NCI-H2171 (cell line): ENCODE measurements at places on chromosomes 2 and 18.

DNA sequence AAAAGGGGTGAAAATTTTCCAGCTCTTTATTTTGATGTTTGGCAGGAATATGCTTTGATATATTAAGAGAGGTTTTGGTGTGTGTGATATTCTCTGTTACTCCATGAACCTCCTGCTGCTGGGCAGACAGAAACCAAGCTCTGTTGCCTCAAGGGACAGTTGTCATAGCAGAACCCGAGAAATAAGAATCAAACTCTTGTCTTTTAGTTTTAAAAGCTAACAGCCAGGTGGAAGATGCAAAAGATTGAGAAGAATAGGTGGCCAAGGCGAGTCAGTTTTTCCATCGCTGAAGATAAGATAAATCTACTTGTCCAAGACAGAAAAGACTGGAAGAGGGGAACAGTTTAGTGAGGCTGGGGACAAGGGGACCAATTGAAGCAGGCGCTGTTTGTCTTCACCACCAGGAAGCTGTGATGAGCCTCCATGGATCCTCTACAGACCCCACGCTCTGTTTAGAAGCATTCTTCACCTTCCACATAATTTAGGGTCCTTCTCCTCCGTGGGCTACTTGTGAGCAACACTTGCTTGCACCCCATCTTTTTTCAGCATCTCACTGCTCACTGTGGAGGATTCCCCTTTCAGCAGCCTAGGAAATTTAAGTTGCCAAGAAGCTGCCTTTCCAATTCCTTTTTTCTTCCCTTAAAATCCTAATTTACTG, 23.9 kb downstream of the PMAIP1 start:
- DNase-seq, result no peak

DNA sequence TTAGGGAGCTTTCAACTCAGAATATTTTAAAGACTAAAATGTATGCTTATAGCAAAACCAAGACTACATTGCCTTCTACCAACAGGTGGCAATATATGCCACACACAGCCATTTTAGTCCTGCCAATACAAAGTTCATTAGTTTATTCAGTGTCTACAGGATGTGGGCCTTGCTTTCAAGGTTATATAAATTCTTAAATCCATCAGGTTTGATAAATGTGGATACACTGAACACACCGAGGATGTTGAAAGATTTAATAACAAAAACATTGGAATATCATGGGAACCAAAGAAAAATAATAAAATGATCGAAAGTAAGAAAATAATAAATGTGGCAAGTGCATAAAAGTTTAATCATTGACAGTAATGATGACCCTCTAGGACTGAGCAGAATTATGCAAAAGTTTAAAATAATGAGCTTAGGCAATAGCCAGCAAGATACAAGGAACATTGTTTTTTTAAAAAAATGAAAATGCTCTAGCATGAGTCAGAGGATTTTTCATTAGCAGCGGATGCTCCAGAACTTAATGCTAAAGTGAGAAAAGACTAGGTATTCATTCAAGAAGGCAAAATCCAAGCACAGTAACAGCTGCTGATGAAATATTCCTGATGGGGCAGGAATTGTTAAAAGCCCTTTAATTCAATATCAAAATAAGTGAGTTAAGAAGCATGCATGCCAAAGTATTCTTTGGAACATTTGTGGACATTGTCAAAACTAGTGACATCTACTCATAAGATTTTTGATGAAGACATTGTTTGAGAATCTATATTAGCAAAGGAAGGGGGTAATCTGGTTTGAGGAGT, 14.2 kb downstream of the SCN9A start:
- no peak for DNase-seq

- no peak for DNase-seq
Observed at GRCh38 chr2:111903930-111904439, 5.6 kb downstream of the MERTK start.

- no peak for DNase-seq
Observed at GRCh38 chr2:54956111-54956627, 94.1 kb downstream of the RTN4 start.

DNA sequence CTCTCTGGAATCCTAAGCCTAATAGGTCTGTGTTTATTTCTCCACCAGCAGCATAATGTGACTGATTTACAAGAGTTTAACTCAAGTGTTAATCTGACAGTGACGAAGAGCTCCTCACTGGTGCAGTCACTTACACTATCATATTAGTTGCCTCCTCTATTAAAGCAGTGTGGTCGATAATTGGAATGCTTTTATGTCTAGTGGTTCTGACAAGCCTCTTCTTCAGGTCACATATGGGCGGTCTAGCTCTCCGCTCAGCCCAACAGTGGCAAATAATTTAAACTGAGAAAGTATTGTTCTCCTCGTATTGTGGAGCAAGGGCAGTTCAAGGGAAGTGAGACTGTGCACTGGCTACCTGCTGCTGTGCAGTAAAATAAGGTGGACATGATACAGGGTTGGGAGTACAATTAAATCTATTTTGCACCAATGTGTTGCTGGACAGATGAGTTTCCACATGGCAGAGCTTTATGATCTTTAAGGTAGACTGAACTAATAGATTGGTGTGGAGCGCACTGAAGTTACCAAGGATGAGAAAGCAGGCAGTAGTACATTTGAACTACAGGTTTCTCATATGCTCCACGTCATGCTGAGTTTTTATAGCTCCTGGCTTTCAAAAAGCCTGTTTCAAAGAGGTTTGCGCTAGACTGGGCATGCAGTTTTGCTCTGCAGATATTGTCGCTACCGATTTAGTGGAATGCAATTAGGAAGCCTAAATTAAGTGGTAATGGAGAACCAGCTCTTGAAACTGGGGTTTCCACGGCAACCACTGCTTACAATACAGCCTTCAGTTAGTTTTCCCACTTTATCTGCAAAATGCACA, 151.7 kb upstream of the POU3F3 start:
- DNase-seq, result no peak

- no peak for DNase-seq
Observed at GRCh38 chr2:239715606-239716005, 309.5 kb downstream of the NDUFA10 start.

GRCh38 chr2:46780801-46781445, 134.7 kb downstream of the MCFD2 start:
- no peak for DNase-seq

GRCh38 chr2:46976556-46977279, 61.1 kb upstream of the MCFD2 start:
- no peak for DNase-seq

DNA sequence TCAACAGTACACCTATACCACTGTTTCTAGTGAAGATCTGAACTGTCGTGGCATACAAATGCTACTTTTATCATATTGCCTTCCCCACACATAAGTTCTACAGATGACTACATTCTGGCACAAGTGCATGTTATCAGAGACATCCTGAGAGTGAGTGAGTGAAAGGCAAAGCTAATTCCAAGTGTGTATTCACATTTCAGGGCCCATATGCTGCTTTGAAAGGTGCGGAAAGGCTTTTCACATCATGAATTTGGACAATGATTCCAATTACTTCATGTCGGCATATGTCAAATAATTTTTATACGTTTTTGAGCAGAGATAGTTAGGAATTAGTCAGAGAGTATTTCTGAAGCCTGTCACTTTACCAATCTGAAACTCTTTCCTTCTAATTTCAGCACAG, 101.7 kb downstream of the GAREM1 start:
- peak; percentile 29 for DNase-seq

DNA sequence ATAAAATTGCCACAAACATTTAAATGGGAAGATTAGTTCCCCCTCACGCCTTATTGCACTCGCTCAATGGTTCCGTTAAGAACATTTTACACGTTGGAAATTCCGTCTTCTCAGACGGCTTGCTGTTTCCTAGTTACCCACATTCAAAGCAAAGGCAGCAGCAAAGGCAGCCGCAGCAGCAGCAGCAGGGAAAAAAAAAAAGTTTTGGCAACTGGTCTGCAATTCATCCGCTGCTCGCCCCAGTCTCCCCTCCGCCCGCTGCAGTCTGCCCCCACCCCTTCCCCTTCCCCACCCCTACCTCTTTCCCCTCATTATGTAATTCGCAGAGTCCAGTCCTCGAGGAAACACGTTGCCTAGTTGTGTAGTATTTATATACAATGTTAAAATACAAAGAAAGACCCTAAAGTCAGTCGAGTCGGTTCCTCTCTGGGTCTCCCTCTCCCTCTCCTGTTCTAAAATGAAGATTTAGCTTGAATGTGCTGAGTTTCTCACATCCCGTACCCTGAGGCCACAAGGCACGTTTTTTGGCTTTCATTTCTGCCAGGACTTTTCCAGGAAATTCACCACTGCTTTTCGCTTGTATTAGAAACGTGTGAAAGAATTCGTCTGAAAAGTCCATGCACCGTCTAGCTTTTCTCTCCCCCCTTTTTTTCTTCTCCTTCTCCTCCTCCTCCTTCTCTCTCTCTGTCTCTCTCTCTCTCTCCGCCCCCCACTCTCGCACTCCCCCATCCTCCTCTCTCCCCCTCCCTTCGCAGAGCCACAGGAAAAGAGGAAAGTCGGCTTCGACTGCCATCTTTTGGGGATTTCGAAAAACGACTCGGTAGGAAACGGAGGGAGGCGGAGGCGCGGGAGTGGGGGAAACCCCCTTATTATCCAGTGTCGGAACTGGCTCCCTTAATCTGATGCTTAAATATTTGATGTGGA, 140.0 kb downstream of the MEIS1 start:
- peak; percentile 76 for DNase-seq

- no peak for DNase-seq
Observed at GRCh38 chr2:31032475-31032874, 105.8 kb downstream of the GALNT14 start.

DNA sequence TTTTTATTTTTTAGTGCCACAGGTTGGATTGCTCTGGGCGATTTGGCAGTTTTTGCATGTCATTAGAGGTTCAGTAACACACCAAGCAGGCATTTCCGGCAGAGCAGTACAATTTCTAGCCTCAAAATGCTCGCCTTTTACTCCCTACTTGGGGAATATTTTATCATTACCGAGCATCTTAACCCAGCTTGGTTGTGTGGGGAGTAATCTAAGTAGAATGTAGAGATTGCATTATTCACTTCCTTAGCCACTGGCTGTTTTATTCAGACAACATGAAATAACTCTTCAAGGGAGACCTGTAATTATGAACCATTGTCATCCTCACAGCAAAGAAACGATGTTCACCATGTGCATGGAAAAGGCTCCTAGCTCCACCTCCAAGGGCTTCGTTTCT, 13.1 kb downstream of the GRP start:
- no peak for DNase-seq

DNA sequence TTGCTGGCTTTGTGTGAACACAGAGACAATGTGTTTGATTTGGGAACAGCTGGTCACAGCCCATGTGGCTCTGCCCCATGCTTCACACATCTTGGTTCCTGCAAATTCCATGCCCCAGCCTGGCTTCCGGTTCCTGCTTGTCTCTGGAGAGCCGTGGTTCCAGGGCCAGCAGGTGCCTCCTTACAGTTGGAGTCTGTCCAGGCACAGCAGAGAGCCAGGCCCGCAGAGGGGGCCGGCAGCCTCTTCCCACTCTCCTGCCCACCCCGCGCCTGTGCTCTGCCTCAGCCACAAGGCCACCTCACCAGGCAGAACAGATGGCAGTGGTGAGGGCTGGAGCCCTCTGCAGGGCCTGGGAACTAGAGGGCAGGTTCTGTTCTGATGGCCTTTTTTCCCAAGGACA, 81.5 kb downstream of the LDLRAD4 start:
- peak; percentile 43 for DNase-seq

DNA sequence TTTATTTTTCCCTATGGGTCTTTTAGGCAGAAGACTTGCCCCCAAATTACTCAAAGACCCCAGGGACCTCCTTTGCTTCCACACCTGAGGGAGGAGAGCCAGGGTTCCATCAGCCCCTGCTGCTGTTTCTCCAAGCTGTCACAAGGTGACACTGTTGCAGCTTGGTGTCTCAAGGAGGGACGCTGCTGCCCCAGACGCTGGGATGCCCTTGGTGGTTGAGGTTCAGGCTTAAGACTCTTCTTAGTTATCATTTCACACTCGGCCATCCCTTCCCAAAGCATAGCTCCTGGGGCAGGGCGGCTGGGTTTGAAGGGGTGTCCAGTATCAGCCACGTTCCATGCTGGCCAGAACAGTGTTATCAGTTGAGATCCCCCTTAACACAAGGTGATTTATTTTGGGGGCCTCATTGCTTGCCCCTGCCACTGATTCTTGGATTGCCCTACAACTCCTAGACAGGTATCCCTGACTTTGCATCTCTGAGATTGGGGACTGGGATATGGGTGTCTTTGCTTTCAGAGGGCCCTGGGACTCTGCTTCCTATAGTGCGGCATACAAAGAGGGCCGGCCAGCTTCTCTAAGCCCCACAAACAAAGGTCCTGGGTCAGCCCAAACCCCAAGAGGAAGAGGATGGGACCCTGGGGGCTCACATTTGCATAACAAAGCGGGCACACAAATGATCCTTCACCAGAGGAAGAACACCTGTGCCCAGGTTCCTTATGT, 22.7 kb downstream of the GPR55 start:
- DNase-seq, result no peak

DNA sequence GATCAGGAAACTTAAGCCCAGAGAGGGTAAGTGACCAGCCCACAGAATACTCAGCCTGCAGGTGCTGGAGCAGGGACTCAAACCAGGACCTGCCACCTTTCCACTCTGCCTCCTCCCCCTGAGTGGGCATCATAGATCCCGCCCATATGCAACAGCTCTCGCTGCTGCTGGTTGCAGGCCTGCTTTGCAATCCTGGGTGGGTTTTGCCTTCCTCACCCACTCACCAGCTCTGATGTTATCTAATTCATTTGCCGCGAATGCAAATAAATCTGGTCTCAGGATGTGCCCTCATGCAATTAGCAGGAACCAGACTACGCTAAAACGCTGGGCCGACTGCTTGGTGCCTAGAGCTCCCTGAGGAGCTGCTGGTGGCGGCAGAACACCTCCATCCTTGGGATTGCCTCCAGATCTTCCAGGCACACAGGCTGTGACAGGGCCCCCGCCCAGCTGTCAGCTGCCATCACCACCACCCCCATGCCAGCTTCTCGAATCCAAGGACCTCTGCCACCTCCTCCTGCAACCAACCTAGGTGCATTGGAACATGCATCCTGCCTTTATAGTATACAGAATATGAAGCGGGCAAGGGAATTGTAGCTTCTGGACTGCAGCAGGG, 28.8 kb downstream of the CNGA3 start:
- DNase-seq, result no peak

DNA sequence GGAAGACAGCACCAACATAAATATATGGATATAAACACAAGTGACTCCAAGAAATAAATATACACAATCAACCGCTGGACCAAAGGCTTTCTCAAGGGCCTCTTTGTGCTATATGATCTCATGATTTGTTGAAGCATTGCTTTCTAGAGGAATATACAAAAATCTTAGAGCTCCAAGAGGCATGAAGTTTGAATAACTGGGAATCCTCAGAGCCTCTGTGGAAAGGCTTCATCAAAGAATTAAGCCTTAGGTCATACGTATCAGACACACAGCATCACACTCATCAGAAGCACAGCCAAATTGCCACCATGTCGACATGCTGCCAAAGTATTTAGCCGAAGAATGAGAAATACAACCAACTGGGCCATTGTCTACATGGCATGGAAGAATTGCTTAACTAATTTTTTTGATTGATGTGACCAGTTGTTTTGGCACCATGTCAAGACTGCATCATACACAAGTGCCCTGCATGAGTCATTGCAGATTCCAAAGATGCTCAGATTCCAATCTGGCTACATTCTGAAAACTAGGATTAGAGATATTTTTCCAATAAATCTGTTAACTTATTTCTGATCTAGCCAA, 860.6 kb upstream of the ZEB2 start:
- peak; percentile 59 for DNase-seq

GRCh38 chr2:44642123-44642857, 280.5 kb downstream of the CAMKMT start:
- no peak for DNase-seq

- no peak for DNase-seq
Observed at GRCh38 chr2:230097424-230097823, 28.7 kb upstream of the SLC16A14 start.
